ENCODE measurements at places on chromosomes 16 and 17. TPM values are rescaled to one million over a fixed set of nuclear protein-coding genes. Genes with fewer than 3 reads are reported as not detected.

DNA sequence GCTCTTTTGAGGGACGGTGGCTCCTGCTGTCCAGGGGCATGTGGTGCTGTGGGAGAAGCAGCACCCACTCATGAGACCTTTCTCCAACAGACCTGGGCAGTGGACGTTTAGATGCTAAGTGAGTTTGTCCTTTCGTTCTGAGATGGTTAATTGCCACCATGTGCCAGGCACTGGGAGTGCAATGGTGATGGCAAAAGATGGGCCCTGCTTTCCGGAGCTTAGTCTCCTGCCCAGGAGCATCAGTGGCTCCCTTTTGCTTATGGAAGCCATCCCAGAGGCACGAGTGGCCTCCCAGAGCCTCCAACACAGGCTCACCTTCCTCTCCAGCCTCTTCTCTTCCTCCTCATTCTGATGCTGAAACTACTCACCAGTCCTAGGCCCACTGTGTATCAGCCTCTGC, 28.4 kb downstream of the CASKIN2 start:
- DNase-seq: no peak

DNA sequence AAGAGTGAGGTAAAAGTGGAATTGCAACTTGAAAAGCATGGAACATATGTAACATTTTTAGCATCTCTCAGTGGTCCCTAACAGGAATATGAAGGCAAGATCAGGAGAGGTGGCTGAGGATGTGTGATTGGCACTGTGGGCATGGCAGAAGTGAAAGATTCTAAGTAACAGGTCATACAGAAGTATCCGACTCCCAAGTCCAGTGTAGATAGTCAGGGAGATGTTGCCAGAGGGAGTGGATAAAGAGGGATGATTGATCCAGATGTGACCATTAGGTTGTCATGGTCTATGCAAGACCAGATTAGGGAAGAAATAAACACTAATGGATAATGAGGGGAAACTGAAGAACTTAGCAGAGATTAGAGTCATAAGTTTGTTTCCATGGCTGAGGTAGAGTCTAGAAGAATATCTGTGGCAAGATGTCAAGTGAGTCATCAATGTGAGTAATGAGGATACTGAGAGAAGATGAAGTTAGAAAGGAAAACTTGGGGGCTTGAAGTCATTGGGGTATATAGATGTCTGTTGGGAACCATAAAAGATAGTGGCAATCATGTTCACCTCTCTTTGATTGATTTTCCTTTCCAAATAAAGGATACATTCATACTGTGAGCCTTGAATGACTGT, 23.9 kb upstream of the CAPNS2 start:
- no peak for DNase-seq

DNA sequence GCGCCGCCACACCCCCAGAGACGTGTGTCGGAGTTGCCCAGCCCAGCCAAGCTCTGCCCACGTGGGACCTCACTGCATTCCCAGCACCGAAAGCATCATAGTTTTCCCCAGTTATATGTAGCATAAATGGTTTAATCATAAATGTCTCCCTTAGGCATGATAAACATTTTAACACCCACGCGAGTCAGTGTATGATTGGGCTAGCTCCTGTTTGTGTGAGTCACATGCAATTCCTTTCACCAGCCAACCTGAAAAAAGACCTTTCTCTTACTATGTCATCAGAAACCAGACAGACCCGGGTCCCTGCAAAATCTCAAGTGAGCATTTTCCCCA, 9.2 kb downstream of the TAF1C start:
- DNase-seq: no peak

GRCh38 chr17:42819939-42820535, 4.0 kb downstream of the BECN1 start:
- DNase-seq: no peak

- DNase-seq: no peak
Measured at GRCh38 chr16:74698222-74698621, 2.4 kb downstream of the MLKL start.

TBC1D3H gene
- not detected for total RNA-seq

GRCh38 chr17:63928172-63928666, 3.9 kb downstream of the CD79B start:
- no peak for DNase-seq

DNA sequence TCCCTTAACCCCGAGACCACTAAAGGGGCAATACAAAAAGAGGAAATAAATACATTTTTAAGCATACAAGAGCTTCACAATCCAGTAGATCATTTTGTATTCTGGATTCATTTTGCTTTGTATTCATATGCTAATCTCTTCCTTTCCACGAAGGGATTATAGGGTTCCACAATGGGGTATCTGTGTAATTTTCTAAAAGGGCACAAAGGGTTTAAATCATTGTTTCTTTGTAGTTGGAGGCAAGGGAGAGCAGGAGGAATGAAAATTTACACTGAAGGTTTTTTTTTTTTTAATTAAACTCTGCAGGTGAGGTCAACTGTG, 592 bp upstream of the NUFIP2 start:
- DNase-seq: no peak
